NCI-H82 (cell line): ENCODE measurements at places on chromosomes 1 and 21.

GRCh38 chr1:11307852-11308251 is 34.9 kb downstream of the UBIAD1 start:
- no peak for DNase-seq

DNA sequence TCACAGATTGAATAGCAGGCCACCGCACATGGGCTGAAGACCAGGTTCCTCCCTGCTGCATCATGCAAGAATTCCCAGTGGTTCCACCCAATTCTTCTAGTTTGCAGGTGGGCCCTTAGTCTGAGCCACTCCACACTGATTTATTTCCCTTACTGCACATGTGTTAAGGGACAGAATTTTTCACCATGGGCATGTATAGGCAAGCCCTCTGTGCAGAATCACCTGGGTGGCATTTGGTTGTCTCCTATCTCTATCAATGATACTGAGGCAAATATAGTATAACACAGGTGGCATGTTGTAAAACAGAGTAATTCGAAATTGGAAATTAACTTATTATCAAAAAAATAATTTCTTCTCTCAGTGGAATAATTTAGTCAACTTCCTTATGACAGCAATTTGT is 1892.4 kb downstream of the NCAM2 start:
- DNase-seq, result no peak

GRCh38 chr1:77484334-77484733 is 198.1 kb downstream of the ZZZ3 start:
- no peak for DNase-seq

GRCh38 chr1:185393815-185394214 is 76.8 kb upstream of the IVNS1ABP start:
- no peak for DNase-seq

GRCh38 chr1:230919207-230919606 is 50.9 kb upstream of the C1orf198 start:
- peak; percentile 69 for DNase-seq

- DNase-seq, result no peak
Measured at GRCh38 chr1:164699815-164700491, 141.0 kb downstream of the PBX1 start.

DNA sequence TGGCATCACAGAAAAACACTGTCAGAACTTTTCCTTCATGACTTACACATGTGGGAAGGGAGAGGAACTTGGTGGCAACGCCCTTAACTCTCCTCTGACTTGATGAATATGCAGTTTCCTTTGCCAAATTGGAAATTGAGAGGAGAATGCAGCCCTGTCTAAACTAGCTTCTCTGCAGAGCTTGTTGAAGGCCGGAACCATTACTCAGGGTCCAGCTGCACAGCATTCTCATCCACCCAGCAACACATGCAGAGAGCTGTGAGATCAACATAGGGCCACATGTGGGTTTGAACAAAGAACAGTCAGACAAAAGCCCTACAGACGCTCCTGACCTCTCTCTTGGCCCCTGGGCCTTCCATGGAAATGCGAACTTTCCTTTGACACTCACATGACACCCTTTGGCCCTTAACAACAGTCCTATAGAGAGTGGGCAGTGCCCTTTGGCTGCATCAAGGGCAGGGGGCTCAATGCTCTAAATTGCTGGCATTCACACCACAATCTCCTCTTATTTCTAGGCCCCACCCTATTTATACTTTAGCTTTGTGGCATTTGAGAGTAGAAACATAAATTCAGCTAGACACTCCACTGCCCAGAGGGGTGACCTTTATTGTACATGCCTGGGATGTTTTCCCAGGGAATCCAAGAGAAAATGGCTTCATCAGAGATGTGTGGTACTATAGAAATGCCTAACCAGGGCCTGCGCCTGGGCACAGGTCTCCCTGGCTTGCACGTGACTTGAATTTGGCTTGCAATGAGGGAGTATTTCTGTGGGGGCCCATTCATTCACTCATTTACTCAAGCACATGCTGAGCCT is 64.4 kb downstream of the CDC7 start:
- DNase-seq, result no peak

DNA sequence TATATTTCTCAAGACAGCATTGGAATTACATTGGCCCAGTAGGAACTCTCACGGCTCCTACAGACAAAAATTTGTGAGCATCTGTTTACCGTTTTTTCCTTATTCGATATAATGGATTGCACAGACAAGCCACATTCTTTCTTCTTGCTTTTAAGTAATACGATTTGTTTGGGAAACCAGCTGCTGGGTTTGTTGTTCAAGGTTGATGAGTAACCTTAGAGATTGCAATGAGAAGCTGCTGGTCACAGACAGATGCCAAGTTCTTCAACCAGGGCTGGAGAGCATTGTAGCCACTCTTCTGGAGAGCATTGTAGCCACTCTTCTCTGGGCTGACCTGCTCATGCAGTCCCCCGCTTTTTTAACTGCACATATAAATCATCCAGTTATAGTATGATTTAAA is 1.4 kb upstream of the MIA3 start:
- DNase-seq, result peak; percentile 82

DNA sequence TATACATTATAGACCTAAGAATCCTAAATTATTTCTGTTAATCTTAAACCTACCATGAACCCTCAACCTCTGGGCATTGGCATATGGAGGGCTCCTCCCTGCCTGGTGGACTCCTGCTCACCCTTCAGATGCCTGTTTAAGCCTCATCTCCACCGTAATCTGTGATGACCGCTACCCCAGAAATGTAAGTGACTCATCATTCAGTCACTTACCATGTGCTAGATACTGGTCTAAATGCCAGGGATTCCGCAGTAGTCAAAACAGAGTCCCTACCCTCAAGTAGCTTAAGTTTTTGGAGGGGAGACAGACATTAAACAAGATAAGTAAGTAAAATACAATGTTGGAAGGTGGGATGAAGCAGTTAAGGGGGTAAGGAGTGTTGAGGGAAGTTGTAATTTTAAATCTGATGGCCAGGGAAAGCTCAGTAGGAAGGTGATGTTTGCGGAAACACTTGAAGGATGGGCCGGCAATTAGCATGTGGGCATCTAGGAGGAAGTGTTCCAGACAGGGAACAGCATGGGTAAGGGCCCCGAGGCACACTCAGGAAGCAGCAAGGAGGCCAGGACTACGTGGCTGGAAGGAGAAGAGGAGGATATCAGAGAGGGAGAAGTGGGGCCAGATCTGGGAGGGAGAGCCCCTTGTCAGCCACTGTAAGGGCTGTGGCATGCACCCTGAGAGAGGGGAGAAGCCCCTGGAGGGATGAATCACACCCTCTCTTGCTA is 141.7 kb upstream of the HOOK1 start:
- DNase-seq, result no peak

GRCh38 chr1:108200687-108201051 is 526 bp upstream of the SLC25A24 start:
- DNase-seq, result peak; percentile 96

DNA sequence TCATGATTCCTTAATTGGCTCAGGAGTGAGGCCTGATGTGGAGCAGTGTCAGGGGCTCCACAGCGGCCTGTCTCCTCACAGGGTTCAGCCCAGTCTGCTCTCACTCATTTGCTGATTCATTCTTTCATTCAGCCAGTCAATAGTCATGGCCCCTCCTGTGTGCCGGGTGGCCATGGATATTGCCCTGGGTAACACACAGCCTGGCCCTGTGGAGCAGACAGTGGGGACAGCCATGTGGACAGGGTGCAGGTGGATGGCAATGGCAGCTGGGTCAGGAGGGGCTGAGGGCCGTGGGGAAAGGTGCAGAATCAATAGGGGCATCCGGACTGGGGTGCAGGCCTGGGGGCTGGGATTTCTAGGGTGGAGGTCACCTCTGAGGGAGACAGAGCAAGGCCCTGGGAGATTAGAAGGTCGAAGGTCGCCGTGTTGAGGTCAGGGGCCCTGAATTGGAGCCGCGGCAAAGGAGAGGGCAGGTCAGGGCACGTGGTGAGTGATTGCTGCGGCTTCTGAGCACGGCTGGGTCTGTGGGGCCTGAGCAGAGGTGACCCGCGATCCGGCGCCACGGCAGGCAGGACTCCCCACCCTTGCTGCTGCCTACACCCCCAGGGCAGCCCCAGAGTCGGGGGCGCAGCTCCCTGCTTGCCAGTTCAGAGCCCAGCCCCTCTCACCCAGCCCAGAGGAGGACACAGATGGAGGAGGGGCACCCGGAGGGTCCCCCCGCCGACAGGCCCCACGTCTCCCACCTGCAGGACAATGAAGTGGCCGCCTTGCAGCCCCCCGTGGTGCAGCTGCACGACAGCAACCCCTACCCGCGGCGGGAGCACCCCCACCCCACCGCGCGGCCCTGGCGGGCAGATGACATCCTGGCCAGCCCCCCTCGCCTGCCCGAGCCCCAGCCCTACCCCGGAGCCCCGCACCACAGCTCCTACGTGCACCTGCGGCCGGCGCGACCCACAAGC is 33.4 kb downstream of the SLC19A1 start:
- peak; percentile 50 for DNase-seq

DNA sequence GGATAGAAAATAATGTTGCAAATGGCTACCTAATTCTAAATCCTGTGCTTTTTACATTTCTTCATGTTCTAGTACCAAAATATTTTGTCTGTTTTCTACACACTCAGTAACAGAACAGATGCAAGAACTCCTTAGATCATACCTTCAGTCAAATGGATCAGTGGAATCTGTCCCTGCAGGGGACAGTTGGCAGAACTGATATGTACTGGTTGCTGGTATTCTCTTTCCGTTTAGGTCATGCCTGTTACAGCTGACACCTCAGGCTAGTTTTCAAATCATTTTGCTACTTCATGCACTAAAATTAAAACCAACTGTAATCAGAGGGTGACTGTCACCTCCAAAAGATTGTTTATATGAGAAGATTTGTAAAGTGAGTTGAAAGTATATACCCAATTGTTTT is 109.2 kb downstream of the TNNI3K start:
- peak; percentile 28 for DNase-seq

- no peak for DNase-seq
Measured at GRCh38 chr21:30014886-30015285, 75.1 kb upstream of the GRIK1 start.

DNA sequence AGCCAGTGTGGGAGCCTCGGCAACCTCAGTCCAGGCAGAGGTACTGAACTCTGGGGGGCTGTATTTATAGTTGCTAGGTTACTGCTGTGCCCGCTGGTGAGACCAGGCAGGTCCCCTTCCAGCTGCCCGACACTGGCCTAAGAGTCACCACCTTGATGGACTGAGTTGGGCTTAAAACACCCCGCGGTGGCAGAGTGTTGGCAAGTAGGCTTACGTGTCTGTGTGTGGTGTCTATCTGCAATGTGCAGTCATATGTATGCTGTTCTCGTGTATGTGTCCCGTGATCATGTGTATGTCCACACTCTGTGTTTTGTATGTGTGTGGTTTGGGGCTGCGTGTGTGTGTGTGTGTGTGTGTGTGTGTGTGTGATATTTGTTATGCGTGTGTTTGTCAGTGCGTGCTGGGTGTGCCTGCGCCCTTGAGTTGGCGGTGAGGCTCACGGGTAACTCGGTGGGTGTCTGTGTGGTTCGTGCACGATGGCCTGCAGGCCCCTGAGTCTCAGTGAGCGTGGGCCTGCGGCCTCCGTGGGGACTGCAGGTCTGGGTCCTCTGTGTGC is 65.5 kb downstream of the MEF2D start:
- DNase-seq, result no peak

GRCh38 chr1:48495166-48495565 is 23.2 kb upstream of the SPATA6 start:
- peak; percentile 31 for DNase-seq

DNA sequence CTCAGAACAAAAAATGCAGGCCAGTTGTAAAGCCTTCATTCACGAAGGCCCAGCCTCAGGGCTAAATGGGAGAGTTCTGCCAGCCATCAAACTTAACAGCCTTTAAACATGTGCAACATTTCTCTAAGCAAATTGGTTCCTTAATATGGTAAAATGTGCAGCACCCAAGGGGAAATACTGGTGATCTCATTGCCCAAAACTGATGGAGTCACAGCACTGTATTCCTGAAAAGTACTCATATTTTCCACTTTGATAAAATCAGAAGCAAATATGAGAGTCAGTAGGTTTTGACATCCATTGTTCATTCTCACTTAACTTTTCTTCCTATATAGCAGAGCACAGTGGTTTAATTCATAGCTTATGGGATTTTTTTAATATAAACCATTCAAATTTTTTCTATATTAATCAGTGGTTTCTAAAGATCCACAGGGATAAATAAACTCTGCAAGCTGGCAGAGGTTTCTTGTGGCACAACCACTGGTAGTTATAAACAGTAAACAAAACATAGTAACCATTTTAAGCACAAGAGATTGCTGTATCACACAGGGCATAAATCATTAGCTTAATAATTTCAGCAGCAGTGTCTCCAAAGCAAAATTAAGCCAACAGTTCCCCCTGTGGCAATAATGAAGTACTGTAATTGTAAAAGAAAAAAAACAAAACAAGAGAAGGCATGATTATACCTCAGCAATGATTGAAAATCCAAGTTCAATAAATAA is 106.9 kb upstream of the LYPLAL1 start:
- DNase-seq, result peak; percentile 42

DNA sequence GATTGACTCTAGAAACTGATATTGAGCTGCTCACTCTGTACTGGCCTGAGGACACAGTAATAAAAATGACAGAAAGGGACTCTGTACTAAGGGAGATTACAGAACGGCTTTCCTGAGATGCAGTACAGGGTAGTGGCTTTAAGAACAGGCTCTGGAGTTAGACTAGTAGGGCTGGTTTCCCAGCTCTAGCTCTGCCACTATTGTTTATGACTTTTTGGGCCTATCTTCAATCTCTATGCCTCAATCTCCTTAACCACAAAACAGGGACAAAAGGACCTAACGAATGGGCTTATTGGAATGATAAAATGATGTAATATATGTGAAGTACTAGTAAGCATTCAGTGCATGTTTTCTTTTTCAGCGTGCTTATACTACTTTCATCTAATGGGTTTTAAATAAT is 1.4 kb downstream of the DEPDC1 start:
- peak; percentile 28 for DNase-seq
